Fibroblast of skin of left quadriceps (primary cell): ENCODE measurements at places on chromosomes 6 and 20.

GRCh38 chr6:137370871-137371633 lies 123.1 kb downstream of the OLIG3 start:
- no peak for DNase-seq

GRCh38 chr20:11445161-11445560 lies 472.5 kb upstream of the BTBD3 start:
- no peak for DNase-seq

DNA sequence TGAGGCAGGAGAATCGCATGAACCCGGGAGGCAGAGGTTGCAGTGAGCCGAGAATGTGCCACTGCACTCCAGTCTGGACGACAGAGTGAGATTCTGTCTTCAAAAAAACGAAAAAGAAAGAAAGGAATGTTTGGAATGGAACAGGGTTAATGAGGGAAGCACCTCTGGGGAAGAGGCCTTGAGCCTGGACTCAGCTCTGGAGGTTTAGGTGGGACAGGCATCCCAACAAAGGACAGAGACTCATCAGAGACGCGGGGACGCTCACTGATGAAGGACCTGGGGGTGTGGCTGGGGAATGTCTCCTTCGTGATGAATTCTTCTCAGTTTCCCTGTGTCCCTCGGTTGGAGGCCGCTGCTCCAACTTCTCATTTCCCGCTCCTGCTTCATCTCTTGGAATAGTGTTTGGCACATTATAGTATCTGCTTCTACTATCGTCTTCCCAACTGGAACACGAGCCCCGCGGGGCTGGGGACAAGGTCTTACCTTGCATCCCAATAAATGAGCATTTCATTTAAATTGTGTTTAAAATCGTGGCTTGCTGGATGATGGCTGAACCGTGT lies 27.6 kb downstream of the KIF25 start:
- DNase-seq: no peak

DNA sequence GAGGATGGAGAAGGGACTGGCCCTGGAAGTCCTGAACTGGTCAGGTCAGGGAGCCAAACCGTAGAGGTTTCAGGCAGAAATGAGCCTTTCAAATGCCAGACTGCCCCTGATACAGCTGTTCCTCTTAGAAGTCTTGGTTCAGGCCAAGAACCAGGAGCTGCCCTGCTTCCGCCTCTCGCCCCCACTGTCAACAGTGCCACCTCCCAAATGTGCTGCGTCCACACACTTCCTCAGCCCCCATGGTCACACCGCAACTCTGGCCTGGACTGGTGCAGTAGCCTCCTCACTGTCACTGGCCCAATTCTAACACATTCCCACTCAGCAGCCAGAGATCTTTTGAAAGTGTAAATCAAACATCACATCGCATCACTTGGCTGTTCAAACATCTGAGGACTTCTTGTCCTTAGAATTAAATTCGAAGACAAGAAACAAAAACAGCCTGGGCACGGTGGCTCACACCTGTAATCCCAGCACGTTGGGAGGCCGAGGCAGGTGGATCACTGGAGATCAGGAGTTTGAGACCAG lies 69.7 kb downstream of the STK35 start:
- DNase-seq: no peak

DNA sequence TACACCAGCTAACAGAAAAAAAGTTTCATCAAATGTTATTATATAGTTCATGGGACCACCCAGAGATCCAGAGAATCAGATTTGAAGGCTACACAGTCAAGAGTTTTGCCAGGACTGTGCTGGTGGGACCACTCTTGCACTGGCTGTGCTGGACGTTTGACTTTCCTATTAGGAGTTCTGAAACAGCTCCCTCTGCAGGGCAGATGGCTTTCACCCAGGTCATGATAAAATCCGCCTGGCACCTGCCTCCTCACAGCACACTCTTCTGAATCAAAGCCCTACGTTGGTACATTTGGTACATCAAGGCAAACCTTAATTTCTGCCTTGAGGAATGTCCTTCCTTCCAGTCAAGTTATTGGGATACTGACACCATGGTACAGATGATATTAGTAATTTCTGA lies 302.1 kb downstream of the ZNF217 start:
- no peak for DNase-seq

DNA sequence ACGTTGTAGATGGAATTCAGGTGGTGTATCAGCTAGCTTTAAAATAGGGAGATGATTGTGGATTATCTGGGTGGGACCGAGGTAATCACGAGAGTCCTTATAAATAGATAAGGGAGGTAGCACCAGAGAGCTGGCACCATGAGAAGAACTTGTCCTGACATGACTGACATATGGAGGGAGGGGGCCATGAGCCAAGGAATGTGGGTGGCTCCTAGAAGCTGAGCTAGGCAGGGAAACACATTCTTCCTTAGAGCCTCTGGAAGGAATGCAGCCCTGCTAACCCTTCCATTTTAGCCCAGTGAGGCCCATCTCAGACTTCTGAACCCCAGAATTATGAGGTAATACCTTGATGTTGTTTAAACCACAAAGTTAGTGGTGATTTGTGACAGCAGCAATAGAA lies 321.1 kb upstream of the SULF2 start:
- no peak for DNase-seq

- DNase-seq: no peak
These were observed 10.1 kb downstream of the RIPOR2 start for GRCh38 chr6:24925661-24926060.

GRCh38 chr6:34273242-34273805 lies 24.5 kb upstream of the SMIM29 start:
- DNase-seq: no peak

- no peak for DNase-seq
These were observed 6.4 kb downstream of the CEP43 start for GRCh38 chr6:167005350-167006159.

DNA sequence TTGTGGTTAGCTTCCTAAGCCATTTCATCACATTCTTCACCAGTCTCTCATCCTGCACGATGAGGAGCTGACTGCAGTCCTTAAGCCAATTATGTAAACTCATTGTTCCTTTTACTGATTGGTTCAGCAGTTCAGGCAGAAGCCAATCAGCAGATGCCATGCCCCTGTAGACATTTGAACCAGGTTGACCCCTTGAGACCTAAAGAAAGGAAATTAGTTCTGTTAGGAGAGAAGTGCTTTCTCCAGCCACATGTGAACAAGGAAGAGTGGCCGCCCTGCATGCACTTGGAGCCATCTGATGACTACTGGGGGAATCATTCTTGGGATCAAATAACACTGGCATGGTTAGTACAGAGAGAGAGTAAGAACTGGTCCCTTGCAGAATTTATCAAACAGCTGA lies 535.2 kb upstream of the ID4 start:
- DNase-seq: no peak

- DNase-seq: no peak
These were observed 25.4 kb downstream of the PDRG1 start for GRCh38 chr20:31926493-31926892.

GRCh38 chr6:26197933-26198721 lies 110.9 kb downstream of the HFE start:
- DNase-seq: no peak

- no peak for DNase-seq
These were observed 1.7 kb upstream of the COL9A1 start for GRCh38 chr6:70304616-70305015.

DNA sequence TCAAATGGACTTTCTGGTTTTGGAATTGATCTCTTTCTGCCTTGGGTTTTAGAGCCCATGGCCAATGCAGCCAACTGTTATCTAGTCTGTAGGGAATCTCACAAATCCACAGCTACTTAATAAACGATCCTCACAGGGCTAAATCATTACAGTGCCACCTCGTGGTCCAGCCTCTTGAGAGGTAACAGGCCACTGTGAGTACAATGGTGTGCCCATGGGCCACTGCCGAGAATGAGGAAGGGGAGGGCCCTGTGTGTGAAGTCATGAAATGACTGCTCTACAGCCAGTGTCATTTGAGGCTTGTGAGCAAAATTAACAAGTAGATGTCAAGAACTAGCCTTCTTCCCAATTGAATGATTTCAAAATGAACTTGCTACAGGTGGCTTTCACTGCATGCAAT lies 54.3 kb upstream of the GMPR start:
- no peak for DNase-seq

DNA sequence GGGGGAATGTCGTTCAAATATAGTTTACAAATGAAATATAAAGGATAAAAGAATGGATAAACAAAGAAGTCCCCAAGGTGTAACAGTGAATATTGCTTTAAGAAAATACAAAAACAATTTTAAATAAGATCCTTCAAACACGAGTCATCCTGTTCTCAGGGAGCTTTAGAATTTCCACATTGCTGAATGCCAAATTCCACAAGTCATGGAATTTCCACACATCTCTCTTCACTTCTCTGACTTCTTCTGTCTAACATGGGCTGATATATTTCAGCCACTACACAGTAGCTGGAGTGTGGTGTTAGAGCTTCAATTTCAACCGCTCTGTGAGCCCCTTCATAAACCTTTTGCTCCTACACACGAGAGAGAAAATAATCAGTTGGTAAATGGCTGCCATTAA lies 28.0 kb downstream of the IL22RA2 start:
- DNase-seq: peak; percentile 4

DNA sequence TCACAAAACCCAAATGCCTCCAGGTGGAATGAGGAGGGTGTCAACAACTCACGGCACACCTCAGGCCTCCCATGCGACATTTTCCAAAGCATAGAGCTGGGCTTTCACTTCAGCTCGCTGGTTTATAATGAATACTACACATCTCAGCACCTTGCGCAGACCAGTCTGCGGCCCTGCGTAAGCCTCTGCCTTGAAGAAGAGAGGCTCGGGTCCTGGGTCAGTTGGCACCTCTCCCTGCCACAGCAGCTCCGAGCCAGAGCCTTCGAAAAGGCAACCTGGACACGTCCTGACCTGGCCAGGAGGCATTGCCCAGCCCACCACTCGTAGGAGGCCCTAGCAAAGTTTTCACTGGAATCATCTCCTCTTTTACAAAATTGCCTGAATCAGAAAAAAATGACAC lies 183.0 kb upstream of the AFDN start:
- no peak for DNase-seq

- no peak for DNase-seq
These were observed 39.6 kb downstream of the PLCG1 start for GRCh38 chr20:41176711-41177552.

GRCh38 chr6:61682562-61682961 lies 603.5 kb downstream of the KHDRBS2 start:
- no peak for DNase-seq

DNA sequence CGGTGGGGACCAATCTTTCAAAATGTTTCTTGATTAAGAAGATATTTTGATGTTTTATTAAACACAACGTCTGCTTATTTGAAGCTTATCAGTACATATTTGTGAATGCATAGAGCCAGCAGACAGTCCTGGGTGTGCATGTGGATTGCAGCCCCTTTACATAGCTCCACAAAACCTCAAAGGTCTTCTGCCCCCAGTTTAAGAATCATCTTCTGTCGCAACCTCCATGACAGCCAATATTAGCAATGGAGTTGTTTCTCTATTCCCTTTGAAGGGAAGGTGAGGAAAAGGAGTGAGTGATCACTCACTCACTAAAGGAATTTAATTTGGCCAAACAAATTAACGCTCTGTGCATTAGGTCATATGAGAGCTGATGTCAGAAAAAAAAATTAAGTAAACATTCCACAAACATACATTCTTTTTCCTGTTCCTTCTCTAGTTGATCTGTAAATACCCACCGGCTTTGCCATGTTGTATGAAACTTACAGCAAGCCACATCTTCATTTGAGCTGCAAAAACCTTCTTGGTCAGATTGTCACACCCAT lies 152.9 kb downstream of the SIM1 start:
- no peak for DNase-seq

DNA sequence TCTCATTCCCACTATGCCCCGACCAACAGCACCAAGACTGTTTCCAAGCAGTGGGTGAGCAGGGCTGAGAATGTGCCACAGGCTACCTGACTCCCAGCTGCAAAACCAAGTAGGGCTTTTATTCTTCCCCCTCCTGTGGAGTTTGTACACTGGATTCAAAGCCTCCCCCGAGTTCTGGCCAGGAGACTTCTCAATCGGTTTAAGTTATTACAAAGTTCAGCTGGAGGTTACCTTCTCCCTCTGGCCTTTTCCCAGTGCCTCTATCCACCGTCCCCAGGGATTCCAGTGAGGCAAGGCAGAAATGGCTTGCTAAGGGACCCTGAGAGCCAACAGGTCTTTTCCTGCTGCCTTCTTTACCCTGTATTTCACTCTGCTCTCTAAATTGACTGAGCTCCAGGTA lies 217.0 kb downstream of the ADGRG6 start:
- no peak for DNase-seq

DNA sequence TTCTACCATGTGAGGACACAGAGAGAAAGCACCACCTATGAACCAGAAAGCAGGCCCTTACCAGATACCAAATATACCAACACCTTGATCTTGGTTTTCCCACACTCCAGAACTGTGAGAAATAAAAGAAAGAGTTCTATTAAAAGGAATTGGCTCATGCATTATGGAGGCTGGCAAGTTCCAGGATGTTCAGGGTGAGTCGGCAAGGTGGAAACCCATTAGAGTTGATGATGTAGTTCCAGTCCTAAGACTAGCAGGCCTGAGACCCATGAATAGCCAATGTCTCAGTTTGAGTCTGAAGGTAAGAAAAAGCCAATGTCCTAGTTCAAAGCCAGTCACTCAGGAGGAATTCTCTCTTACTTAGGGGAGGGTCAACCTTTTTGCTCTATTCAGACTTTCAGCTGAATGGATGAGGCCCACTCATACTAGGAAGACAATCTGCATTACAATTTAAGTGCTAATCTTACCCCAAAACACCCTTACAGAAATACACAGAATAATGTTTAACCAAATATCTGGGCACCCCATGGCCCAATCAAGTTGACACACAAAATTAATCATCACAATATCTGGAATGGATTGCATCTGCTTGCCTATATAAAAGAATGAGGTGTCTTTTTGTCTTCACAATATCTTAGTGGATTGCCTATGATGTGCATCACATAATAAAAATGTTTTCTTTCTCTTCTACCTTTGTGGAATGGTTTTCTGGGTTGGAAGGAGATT lies 5.5 kb upstream of the TAAR1 start:
- DNase-seq: no peak

DNA sequence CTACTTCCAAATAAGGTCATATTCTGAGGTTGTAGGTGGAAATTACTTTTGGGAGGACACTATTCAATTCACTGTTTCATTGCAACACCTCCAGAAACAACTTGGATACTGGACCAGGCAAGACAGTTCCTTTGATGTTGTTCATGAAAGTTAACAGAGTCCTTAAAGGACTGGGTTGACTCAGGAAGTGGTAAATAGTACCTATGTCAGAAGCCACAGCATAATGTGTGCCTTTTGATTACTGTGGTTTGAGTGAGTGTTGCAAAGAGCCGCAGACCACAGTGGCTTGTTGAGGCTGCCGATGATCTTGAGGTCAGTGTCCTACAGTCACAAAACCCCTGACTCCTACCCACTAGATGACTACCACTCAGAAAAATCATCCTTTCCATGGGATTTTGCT lies 10.9 kb downstream of the IL20RA start:
- DNase-seq: no peak
